ENCODE measurements at places on chromosomes 11 and 22. TPM values are rescaled to one million over a fixed set of nuclear protein-coding genes. Genes with fewer than 3 reads are reported as not detected.

CBLIF gene
- total RNA-seq, result not detected

- no peak for DNase-seq
Measured at GRCh38 chr11:43392713-43393112, 34.0 kb downstream of the TTC17 start.

- DNase-seq, result peak; percentile 45
Measured at GRCh38 chr11:117230286-117230961, 1.4 kb downstream of the PCSK7 start.

- no peak for DNase-seq
Measured at GRCh38 chr11:108857382-108857781, 192.5 kb downstream of the DDX10 start.

SCGB1C1 gene
- not detected for total RNA-seq

GRCh38 chr11:133507185-133507584, 25.1 kb downstream of the OPCML start:
- DNase-seq, result no peak

DNA sequence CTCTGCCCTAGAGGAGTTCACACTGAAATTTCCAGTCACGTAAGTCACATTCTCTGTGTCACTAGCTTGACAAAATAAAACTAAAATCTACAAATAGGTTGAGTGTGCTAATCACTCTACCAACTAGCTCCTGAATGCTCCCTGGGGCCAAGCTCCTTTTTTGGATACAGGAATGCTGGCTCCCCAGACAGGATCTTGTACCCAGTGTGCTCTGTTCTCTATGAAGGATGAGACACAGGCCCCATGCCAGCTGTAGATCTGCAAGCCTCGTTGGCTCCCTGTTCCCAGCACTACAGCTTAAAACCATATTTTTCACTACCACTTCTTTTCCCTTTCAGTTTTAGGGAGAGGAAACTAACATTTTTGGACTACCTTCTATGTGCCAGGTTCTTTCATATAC, 3.7 kb upstream of the IPO7 start:
- DNase-seq, result no peak

DNA sequence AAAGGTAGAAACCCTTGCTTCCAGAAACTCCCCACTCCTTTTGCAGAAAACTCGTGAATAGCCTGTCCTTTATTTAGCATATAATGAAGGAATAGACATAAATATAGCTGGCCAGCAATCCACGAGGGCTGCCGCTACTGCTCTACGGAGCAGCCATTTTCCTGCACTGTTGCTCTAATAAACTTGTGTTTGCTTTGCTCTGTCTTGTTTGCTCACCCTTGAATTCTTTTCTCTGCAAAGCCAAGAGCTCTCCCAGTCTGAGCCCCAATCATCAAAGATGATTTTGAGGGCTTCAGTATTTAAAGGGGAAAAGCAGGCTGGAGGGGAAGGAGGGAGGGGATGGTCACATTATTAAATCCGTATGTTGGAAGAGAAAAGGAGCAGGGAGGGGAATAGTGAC, 16.6 kb upstream of the CHKA start:
- DNase-seq, result no peak
